Mesenteric fat pad (tissue), 1 donor: ENCODE measurements at places on chromosomes 7 and 10. TPM values are rescaled to one million over a fixed set of nuclear protein-coding genes. Genes with fewer than 3 reads are reported as not detected.

GRCh38 chr7:49790209-49790608, 16.8 kb downstream of the VWC2 start:
- no peak for DNase-seq

GRCh38 chr7:91007371-91007770, 256.9 kb upstream of the FZD1 start:
- no peak for DNase-seq

- DNase-seq: no peak
These were observed 17.1 kb downstream of the ZMIZ2 start for GRCh38 chr7:44765579-44766415.

DNA sequence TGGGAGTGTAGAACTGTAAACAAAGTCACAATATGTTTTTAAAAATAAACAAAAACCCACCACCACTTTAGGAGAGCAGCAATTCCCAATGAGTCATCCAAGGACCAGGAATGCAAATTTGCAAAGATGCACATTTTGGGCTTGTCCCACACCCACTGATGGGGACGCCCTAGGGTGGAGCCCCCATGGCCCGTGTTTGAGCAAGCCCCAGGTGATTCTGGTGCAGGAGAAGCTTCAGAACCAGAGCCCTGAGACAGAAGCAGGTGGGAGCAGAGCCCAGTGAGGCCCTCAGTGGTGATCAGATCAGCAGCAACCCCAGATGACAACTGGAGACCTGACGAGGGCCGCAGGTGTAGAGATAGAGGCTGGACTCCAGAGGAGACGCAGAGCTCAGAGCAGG, 55.1 kb upstream of the PFKP start:
- DNase-seq: no peak

DNA sequence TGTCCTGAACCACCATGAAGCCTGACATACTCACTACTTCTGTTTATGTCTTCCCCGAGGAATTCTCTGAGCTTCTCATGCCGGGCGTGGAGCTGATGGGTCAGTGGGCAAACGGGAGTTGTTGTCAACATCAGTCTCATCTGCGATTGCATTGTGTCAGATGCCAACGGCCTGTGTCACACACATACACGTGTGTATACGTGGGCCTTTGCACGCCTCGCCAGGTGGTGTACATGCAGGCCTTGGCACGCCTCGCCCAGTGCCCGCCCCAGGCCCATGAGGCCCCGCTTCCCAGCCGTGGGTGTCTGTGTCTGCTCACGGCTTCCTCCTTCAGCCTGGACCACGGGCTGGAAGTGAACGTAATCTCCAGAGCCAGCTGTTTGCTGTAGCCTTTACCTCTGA, 7.5 kb upstream of the CSGALNACT2 start:
- DNase-seq: no peak

Gene SLC26A4
- total RNA-seq: 0.67 TPM

DNA sequence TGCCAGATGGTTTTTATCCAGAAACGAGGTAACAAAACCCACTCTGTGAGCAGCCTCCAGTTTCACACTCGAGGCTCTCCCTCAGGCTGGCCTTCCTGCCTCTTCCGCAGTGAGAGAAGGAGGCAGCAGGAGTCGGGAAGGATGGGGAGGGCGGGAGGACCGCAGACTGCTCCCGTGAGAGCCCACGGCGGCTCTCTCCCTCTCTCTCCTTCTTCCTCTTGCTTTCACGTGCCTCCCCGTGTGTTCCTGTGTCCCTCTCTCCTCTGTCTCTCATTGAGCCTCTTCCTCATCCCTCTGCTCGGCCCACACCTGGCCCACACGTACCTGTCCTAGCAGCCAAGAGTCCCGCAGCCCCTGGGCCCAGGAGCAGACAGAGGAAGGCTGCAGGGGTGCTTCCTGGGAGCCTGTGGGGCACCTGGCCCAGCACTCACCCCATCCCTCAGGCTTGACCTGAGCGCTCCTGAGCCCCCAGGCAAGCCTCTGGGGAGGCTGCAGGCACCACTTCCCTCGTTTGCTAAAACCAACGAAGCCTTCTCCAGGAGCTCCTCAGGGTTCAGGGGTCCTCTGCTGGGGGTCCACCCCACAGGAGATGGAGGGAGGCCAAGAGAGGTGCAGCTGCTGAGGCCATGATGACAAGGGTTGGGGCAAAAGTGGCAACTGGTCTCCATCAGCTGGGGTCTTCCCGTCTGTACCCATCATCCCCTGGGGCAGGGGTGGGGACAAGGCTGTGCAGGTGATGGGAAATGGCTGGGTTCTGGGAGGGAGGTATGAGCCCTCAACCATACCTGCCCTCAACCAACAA, 13.6 kb downstream of the SPOCK2 start:
- no peak for DNase-seq

DNA sequence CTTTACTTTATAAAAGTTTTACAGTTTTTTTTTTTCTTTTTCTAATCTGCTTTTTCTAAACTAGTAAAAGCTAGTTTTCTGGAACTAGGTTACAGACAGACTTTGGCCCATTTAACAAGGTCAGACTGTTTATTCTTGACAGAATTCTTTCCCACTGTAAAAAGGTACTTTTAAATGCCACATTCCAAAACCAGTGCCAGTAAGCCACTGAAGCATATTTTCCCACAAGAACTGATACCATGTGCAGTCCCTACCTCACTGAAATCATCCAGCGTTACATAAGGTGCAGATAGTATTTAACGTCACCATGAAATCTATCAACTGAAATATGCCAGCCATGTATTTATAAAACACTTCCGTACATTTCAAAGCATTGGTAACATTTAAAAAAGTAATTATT, 121.6 kb downstream of the CDK6 start:
- no peak for DNase-seq

DNA sequence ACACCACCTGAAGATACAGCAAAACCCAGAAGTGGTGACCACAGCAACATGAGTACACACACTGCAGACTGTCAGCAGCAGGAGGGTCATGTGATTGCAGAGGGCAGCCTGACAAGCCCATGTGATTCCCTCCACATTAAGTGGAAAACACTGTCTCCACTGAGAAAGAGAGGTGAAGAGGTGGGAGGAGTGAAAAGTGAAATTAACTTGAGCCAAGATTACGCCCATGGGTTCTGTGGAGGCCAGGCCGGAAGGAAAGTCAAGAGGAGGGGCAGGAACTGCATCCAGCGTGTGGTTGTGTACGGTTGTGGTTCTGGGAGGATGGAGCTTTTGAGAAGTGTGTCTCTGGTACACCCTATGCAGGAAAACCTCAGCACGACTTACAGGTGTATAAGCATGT, 138.5 kb downstream of the PLXNA4 start:
- DNase-seq: no peak
